Stimulated activated CD4-positive, alpha-beta T cell treated with anti-CD3 and anti-CD28 coated beads, TNF-alpha, amount 100 ng/mL, for 24 hours (primary cell): ENCODE measurements at places on chromosomes 16 and 17.

DNA sequence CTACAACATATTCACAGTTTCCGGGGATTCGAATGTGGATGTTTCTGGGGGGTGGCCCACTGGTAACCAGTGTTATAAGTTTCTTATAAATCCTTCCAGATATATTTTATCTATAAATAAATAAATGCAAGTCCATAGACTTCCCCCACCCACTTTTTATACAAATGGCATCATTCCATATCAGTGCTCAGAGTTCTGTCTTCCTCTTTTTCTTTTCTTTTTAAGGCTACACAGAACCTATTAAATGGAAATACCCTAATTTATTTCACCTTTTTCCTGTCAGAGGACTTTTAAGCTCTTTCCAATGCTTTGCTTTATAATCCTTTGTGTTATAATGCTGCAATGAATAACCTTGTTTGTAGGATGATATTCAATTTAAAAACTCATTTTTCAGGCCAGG is 3.8 kb downstream of the LGALS9 start:
- no peak for DNase-seq

DNA sequence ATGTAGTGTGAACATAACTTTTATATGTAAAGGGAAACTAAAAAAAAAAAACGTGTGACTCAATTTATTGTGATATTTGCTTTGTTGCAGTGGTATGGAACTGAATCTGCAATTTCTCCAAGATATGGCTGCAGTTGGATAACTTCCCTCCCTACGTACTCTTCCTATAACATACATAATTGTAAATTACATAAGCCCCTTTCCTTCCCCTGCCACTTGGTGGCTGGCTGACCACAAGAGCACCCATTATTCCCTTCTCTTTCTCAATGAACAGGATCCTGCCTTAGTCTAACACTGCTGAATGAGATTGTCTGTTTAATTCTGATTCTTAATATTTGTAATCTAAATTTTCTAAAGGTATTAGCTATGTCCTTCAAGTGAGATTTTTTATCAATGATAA is 27.8 kb downstream of the CCL4 start:
- no peak for DNase-seq

DNA sequence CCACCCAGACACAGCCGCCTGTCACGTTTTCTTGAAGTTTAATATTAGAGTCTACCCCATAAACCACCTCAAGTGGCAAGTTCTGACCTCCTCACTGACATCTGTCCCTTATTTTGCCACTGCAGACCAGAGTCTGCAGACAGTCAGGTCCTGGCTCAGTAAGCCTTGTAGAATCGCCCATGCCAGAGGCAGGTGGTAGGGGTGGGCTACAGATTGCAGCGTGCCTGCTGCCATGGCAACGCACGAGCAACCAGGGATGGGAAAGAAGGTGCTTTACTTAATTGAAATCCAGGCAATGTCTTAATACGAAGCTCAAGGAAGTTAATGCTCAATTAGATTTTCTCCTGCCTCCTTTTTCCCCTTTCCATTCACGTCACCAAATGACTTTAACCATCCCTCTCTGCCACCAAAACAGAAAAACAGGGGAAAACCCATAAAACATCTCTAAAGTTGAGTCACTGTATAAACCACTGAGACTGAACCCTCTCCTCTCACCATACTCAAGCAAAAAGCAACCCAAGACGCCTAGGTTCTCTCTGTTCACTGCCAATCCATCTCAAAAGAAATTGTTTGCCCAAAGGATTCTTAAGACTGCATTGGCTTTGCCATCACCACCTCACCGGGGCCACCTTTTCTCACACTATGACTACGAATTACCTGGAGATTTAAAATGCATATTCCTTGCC is 228.8 kb downstream of the SLC39A11 start:
- no peak for DNase-seq

DNA sequence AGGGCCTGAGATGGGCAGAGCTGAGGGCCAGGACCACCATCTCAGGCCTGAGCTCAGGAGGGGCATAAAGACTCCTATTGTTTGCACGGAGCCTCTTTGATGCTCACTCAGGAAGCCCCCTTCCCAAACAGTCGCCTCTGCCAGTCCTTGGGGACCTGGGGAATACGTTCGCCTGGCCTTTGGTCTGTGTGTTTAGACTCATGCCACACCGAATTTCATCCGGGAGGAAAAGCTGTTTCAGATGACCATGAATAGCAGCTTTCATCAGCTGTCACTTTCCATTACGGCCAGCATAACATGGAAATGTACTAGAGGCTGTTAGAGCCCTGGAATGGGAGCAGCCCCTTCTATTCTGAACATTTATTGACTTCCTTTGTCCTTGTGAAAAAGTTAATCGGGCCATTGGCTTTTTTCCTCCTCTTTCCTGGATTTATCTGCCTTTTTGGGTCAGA is 139.0 kb downstream of the HS3ST3A1 start:
- no peak for DNase-seq

DNA sequence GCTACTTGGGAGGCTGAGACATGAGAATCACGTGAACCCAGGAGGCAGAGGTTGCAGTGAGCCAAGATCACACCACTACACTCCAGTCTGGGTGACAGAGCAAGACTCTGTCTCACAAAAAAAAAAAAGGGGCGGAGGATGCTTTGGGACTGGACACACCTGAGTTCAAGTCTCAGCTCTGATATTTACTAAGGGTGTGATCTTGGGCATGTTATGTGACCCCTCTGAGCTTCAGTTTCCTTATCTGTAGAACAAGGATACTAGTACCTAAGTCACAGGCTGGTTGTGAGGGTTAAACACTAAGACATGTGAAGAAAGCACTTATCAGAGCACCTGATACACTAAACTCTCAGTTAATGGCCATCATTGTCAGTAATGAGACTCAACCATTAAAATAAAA is 25.9 kb downstream of the HOXB1 start:
- no peak for DNase-seq

DNA sequence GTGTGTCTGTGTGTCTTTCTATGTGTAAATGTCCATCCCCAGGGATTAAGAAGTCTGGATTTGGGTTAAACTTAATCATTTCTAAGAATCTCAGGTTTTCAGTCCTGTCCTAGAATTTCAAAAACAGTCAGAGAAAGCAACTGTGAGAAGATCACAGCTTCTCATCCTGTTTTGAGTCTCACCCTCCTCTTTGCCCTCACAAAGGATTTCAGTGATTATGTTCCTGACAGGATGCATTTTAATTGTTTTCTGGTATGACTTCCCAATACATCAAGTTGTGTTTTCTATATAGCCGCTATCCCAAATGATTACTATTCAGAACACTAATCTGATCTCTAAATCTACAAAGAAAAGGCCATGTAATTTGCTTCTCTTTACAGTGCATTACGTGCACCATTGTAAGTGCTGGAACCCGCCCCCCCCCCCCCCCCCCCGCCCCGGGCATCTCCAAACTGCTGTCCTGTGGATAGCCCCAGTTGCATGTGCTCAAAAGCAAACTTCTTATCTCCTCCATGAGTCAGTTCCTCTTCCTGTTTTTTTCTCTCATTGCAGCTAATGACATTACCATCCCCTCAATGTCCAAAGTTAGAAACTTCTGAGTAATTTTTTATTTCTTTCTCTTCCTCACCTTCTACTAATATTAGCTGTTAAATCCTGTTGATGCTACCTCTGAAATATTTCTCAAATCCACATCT is 73.9 kb downstream of the CDH13 start:
- no peak for DNase-seq
